ENCODE measurements at places on chromosomes 7 and 10. TPM values are rescaled to one million over a fixed set of nuclear protein-coding genes. Genes with fewer than 3 reads are reported as not detected.

Gene ARHGEF35
- 22.1 TPM for total RNA-seq

- no peak for DNase-seq
These were observed 145.6 kb downstream of the ZNF248 start for GRCh38 chr10:37711617-37712488.

Gene MRPL32
- 45.8 TPM for total RNA-seq

DNA sequence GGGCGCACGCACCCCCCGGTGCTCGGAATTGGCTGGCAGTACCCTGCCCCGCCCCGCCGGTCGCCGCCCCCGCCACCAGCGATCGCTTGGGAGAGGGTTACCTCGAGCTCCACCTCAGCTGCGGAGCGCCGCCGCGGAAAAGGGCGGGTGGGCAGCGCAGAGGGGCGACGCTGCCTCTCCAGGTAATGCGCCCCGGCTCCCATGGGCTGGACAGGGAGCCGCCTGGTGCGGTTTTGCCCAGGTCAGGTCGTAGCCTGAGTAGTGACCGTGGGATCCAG lies 1.3 kb downstream of the PFKFB3 start:
- peak; percentile 56 for DNase-seq

Gene PRSS2
- not detected for total RNA-seq

Measured in kidney (tissue), 22 donors.